ENCODE measurements at places on chromosomes 6 and 20.

GRCh38 chr6:3231247-3232016 lies 4.0 kb upstream of the TUBB2B start:
- DNase-seq: peak; percentile 96

DNA sequence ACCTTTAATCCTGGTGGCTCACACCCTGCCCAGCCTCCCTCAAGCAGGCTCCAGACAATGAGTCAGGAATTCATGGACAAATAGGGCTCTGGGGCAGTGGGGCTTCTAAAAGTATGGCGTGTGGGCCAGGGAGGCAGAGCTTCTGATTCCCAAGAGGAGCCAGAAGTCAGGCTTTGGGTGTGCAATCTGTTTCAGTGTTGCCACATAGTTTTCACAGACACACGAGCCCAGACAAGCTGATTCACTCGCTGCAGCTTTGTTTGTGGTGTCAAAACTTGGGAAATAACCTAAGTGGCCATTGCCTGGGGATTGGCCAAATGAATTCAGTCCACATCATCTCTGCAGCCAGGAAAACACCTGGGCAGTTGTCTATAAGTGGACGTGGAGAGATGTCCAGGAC lies 9.2 kb downstream of the PEDS1 start:
- no peak for DNase-seq

GRCh38 chr20:33291830-33292355 lies 8.9 kb downstream of the BPIFB1 start:
- peak; percentile 30 for DNase-seq

DNA sequence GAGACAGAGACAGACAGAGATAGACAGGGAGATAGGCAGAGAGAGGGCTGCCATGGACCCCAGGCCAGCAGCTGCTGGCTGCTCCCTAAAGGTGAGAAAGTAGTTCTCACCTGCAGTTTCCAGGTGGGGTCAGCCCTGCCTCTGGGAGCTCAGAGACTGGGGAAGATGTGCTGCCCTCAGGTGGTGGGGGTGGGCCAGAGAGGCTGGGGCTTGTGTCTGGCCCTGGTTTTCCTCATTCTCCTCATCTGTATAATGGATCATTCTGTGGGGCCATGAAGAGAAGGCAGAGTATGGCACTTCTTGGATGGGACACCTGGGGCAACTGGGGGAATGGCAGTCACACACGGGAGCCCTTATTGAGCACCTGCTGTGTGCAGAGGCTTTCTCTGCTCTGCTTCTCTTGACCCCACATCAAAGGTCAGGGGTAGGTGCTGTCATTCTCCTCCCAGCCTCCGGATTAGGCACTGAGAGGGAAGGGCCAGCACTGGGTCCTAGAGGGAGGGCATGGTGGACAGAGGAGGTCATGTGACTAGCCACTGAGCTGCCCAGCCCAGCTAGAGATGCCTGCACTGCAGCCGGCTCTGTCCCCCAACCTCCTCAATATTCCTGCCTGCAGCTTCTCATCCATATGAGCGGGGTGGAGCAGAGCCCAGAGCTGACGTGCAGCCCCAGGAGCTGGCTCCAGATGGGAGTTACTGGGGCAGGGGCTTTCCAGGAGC lies 4.1 kb downstream of the ANGPT4 start:
- no peak for DNase-seq

- no peak for DNase-seq
Observed at GRCh38 chr6:22783931-22784330, 214.6 kb downstream of the HDGFL1 start.

- no peak for DNase-seq
Observed at GRCh38 chr20:58900397-58900796, 47.9 kb downstream of the GNAS start.

GRCh38 chr20:364905-365794 lies 15.4 kb upstream of the TRIB3 start:
- peak; percentile 22 for DNase-seq

DNA sequence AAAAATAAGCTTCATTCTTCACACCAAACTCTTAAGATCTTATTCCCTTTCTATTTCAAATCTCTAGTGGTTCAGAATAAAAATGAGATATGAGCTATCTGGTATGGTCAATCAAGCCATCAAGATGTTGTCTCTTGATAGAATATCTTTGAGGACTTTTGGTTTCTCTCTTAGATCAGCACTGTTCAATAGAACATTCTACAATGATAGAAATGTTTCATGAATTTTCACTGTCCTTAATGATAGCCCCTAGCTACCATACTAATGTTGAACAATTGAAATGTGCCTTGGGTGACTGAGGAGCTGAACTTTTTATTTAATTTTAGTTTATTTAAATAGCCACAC lies 24.1 kb upstream of the HINT3 start:
- no peak for DNase-seq

DNA sequence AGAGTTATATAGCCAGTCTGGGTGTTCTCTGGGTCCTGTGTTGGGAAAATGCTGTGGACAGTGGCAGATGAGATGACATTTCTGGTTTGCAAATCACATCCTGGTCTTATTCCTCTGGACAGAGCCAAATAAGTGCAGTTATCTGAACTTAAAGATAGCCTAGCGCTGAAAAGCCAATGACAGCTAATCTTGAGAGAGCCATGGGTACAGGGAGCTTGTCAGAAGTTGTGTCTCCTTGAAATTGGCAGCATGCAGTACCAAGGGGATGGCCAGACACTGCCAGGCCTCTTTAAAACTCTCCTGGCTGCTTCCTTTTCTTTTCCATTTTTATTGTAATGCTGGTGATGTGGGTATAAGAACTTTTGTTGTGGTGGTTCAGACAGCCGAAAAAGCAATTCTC lies 362.5 kb downstream of the FARS2 start:
- no peak for DNase-seq

DNA sequence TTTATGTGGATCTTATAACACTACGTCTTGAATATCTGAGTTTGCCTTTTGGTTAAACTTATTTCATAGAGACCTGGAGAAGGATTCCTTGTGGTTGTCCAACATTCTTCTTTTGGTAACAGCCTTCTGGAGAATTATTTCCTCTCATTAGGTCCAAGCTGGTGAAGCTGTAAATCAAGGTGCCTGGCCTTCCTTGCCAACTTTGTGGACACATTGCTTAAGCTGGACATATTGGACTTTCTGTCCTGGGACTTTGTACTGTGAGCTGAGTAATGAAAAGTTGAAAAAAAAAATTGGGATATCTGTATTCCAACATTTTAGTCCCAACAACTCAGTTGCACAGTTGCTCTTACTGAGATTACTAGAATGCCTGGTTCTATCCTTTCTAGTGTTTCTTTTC lies 186.2 kb downstream of the HAO1 start:
- no peak for DNase-seq

- DNase-seq: no peak
Observed at GRCh38 chr6:11346516-11346915, 114.0 kb upstream of the NEDD9 start.

DNA sequence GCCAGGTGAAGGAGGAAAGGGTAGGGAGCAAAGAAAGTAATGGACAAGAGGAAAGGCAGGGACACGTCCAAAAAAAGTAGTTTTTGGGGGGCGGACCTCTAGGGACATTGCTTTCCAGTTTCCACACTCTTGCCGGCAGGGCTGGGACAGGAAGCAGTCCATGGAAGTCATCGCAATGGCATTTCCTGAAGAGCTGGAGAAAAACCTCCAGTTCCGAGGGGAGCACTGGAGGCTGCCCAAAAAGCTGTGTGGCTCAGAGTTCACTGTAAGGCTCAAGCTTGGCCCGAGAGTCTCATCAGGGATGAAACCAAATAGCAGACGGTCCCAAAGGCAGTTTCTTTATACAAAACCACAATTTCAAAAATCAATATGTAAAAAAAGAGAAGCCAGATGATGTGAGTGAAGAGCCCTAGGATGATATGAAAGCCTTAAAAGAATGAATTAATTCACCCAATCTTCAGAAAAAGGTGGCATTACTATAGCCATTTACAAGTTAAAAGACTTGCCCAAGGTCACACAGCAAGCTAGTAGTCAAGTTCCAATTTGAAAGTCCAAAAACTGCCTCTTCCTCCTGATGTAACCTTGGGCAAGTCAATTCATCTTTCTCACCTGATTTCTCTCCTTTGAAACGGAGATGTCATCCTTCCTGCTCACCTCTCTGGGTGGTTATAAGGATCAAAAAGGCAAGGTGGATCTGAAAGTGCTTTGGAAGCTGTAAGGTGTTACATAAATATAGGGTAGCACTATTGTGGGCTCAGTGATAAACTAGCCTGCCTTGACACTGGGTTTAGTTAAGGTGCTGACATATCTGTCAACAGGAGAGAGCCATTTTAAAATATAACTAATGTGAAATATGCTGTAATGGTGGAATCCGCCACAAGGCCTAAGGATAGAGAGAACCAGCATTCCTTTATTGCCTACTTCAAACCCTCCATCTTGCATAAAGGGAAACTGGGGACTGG lies 9.1 kb downstream of the BCL2L1 start:
- no peak for DNase-seq

DNA sequence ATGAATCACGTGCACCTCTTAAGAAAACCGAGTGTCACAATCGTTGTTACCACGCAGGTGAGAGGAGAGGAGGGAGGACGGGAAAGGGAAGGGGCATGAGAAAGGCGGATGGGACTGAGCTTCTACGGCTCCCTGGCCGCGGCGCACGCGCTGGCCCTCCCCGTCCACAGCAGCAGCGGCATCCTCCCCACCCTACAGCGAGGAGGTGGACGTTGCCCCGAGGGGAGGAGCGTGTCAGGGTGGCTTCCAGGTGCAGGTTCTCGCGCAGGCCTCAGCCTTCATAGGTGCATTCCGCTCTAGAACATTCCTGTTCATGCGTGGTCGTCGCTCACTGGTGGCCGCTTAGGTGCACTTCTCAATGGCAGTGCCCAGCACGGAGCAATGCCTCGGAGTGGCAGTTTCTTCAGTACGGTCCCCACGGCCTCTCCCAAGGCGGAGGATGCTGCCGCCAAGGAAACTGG lies 29.7 kb upstream of the AFDN start:
- peak; percentile 67 for DNase-seq

DNA sequence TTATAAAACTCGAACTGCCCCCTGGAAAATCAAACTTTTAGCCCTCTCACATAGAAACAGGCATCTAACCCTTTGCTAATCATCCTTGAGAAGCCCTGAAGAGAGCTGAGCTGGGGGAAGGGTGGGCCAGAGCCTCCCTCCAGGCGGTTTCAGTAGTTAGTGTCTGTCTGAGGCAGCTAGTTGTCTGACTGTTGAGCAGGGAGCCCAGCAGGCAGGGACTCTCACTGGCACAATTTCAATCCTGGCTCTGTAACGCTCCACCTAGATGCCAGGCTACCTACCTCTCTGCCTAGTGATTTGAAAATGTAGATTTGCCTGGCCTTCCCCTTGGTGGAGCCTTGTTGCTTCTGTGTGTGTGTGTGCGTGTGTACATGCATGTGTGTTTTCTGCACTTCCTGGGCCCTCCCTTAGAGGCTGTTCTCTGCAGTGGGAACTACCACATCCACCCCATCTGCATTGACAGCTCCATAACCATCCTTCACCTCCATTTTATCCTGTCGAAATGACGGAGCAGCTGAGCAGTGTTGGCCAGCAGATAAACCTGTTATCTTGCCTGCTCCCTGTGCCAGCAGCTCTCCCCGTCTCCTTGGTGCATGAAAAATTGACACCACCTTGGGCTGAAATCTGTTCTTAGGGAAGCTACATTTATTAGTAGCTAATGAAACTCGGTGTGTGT lies 69.6 kb upstream of the VSTM2L start:
- DNase-seq: no peak

DNA sequence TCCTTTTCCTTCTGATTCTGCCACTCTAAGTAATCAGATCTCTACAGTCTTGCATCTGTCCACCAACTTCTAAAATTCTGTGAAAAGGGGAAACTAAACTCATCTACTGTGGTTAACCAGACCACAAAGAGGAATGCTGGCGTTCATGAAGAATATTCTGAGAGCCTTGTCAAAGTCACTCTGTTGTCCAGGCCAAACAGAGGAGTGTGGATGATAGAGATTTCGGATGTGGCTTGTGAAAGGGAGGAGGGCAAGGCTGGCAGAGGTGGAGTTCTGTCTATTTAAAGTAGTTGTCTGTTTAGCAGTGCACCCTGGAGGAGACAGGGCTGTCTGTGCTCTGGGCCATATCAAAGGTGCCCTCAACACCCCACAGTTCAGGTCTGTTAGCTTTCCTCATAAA lies 33.9 kb downstream of the CCN2 start:
- no peak for DNase-seq

GRCh38 chr6:116096979-116097816 lies 3.5 kb upstream of the NT5DC1 start:
- no peak for DNase-seq

GRCh38 chr20:63495741-63496595 lies 2.9 kb downstream of the EEF1A2 start:
- no peak for DNase-seq

DNA sequence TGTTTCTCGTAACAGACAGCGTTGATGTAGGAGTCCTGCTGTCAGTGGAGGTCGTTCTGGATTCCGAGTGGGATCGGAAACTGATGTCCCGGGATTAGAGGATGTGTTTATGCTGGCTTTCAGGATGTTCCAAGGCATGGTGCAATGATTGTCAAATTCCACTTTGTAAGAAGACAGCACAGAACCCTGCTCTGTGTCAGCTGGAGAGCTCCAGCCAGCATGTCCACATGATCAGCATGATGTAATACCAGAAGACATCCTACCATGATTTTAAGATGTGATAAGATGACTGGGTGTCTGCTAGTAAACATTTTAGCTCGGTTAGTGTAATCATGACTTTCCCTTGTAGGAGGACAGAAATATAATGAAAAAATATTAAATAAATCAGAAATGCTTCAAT lies 20.3 kb downstream of the ENPP1 start:
- no peak for DNase-seq

- DNase-seq: no peak
Observed at GRCh38 chr6:14517516-14518105, 400.0 kb downstream of the CD83 start.
